ENCODE measurements at places on chromosomes 5 and 9. TPM values are rescaled to one million over a fixed set of nuclear protein-coding genes. Genes with fewer than 3 reads are reported as not detected.

GRM6 gene
- total RNA-seq = not detected

PCSK1 gene
- 10.9 TPM for total RNA-seq

SPINK7 gene
- not detected for total RNA-seq

CORO2A gene
- 1.6 TPM for total RNA-seq

FAT2 gene
- total RNA-seq = 1.4 TPM

CDX1 gene
- not detected for total RNA-seq

DNA sequence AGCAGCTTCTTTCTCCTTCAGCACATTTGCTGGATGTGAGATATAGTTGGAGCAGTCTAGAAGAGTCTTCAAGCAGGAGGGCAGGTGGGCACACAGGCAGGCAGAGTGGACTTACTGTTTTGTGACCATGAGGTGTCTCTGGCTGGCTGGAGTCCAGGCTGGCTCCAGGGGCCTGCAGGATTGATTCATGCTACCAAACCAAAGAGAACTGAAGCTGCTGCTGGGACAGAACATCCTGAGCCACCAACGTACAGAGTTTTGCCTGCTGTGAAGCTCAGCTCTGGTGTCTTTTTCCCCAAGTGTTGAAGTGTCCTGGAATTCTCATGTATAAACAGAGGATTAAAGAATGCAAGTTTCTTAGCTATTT, 45.7 kb downstream of the CYSTM1 start:
- DNase-seq = no peak

GRCh38 chr9:124299515-124300090, 41.9 kb downstream of the NEK6 start:
- DNase-seq = no peak

DNA sequence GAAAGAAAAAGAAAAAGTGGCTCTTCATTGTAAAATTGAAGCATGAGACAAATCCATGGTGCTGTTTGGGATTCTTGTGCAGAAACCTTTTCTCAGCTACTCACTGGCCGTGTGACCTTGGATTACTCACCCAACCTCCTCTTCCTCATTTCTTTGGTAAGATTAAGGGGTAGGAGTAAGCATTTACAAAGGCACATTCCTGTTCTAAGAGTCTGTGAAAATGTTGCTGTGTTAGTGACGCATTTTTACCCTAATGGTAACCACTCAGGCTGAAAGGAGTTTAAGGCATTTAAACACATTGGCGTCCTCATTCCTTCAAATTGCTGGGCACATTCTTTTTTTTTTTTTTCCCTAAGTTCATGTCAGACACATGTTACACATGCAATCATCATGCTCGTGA, 4.3 kb downstream of the RAI14 start:
- no peak for DNase-seq

DNA sequence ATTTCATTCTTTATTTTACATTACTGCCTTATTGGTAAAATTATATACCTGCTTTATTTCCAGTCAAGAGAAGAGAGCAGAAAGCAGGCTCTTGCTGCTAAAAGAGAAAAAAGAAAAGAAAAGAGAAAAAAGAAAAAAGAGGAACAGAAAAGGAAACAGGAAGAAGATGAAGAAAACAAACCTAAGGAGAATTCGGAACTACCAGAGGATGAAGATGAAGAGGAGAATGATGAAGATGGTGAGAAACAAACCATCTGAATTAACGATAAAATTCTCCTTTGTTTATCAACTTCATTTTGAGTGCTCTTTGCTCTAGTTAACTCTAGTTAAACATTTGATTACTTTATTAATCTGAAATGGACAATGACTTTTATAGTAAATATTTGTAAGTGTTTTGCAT, 23.5 kb upstream of the EIF4EBP3 start:
- no peak for DNase-seq

DNA sequence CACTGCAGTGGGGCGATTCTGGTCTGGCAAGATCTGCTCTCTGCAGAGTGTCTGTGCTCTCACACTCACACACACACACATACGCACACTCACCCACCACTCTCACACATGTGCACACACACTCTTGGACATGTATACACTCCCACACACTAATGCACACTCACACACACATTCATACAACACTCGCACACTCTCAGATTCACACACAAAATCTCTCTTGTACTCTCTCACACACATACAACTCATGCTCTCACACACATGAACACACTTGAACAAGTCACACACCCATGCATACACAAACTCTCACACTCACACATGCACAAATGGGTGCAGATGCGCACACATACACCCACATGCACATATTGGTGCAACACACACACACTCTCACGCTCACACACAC, 31.7 kb downstream of the TMEM174 start:
- no peak for DNase-seq
